HFFc6 (cell line): ENCODE measurements at places on chromosomes 2 and 18. TPM values are rescaled to one million over a fixed set of nuclear protein-coding genes. Genes with fewer than 3 reads are reported as not detected.

DNA sequence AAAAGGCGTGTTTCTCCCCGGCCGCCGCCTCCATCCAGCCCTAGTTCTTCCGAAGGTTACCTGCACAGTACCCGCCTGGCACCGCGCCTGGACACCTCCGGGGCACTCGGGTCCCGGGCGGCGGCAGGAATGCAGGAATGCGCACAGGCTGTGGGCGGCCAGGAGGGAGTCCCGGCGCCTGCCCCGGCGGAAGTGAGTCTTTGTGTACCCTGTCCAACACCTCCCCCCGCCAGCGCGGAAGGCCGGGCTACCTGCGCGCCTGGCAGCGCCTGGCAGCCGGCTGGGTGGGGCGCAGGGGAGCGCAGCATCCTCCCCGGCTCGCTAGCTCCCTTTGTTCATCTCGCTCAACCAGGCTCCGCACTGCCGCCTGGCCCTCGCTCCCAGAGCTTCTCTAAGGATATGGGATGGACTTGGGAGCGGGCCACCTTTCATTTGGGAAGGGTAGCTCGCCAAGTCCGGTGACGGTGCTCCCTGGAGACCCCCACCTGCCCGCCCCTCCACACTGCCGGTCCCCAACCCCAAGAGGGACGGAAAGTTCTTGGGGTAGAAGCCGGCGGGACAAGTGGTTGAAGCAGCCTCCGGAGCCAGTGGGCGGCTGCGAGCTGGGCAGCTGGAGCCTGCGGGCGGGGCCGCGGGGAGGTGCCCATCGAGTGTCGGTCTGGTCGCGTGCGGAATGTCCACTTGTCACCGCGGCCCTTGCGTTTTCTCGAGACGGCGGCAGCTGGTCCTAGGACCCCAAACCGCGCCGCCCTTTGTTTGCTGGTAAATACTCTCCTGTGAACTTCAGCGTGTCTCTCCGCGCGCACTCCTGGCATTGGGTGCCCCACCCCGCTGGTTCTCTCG, 1.2 kb upstream of the ST6GAL2 start:
- no peaks in the 10 kb centered on the region for H3K36me3 ChIP-seq
- peak overlapping the region; percentile 67 for H3K4me3 ChIP-seq
- H3K27me3 ChIP-seq, result peaks cover 17% of the 10 kb centered on the region
- DNase-seq, result no peak
- H3K4me1 ChIP-seq, result peaks cover 9% of the 10 kb centered on the region
- H3K27ac ChIP-seq, result no peak overlapping the region

- no peak overlapping the region for H3K4me3 ChIP-seq
- H3K27me3 ChIP-seq, result peaks cover 5% of the 10 kb centered on the region; the same call in 1 of the 2 replicates
- no peaks in the 10 kb centered on the region for H3K36me3 ChIP-seq
- H3K4me1 ChIP-seq, result no peaks in the 10 kb centered on the region
- no peak for DNase-seq
Measured at GRCh38 chr2:179790235-179791217, 70.9 kb downstream of the ZNF385B start.

GRCh38 chr2:1662606-1663180, 81.6 kb downstream of the PXDN start:
- no peaks in the 10 kb centered on the region for H3K4me1 ChIP-seq
- peaks cover 28% of the 10 kb centered on the region for H3K36me3 ChIP-seq
- no peak for DNase-seq
- no peak overlapping the region for H3K4me3 ChIP-seq

SP9 gene
- not detected in 3 replicates for total RNA-seq

GRCh38 chr2:197158591-197159550, 151.7 kb downstream of the ANKRD44 start:
- peak overlapping the region; percentile 95 for H3K27ac ChIP-seq
- peak; percentile 10 for DNase-seq
- no peaks in the 10 kb centered on the region for H3K27me3 ChIP-seq
- no peaks in the 10 kb centered on the region for H3K36me3 ChIP-seq

DNA sequence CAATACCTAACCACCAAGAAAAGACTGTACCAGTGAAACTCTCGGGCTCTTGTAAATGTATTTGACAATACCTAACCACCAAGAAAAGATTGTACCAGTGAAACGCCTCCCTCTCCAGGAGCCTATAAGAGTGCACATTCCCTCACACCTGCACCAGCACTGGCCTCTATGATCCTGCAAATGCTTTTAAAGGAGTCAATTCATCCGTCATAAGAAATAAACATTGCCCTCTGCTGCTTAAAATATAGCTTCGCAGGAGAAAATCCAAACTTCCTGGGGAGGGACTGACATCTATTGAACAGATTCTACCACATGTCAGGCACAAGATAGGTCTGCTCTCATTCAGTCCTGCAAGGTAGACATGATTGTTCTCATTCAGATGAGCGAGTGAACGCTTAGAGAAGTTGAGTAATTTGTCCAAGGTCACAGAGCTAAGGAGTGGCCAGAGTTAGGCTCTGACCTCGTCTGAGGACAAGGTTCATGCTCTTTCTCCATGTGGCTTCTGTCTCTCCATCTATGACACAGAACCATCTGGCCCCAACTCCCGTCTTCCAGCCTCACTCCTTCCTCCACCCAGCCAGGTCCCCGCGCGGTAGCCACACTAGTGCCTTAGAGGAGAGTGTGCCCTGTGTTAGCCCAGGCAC, 38.7 kb downstream of the MCFD2 start:
- peaks cover 44% of the 10 kb centered on the region for H3K4me1 ChIP-seq
- H3K27me3 ChIP-seq, result peaks cover 3% of the 10 kb centered on the region
- H3K27ac ChIP-seq, result no peak overlapping the region
- H3K36me3 ChIP-seq, result peaks cover 12% of the 10 kb centered on the region
- peak; percentile 76 for DNase-seq
- H3K4me3 ChIP-seq, result no peak overlapping the region

DNA sequence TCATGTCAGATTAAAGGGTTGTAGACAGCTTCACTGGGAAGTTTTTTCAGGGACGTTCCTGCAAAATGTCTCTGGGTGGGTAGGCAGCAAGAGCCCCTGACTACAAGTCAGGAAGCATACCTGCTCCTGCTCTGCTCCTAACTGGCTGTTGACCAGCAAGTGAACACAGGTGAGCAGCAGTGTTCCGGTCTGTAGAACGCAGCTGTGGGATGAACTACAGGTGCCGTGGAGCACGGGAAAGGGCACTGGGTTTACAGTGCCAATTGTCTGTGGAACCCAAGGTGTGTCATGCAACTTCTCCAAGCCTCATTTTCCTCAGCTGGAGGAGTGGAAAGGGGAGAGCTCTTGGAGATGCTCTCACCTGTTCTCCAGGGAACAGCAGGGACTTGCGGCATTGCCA, 6.6 kb downstream of the ASB18 start:
- DNase-seq, result no peak
- no peak overlapping the region for H3K4me3 ChIP-seq
- no peak overlapping the region for H3K27ac ChIP-seq
- H3K36me3 ChIP-seq, result peaks cover 14% of the 10 kb centered on the region

ARHGAP28 gene
- 0.39 to 0.75 TPM (median 0.74 TPM) in 3 replicates for total RNA-seq

DNA sequence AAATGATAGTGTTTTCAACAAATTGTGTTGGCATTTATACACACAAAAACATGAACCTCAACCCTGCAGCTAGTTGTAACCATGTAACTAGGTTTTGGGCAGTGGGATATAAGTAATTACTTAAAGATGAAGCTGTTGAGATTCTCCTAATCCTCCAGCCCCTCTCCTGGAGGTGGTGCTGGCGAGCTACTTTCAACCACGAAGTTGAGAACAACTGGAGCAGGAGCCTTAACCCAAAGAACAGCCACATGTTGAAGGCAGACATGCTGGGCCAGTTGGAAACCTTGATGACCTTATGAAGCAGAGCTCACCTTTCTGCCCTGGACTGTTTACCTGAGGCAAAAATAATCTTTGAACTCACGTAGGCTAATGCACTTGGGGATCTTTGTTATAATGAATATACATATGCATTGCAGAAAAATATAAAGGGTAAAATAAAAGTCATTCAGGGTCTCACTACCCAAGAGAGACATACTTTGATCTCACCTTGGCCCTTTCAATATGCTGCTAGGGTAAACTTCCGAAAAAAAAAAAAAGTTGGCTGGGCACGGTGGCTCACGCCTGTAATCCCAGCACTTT, 89.6 kb upstream of the NPAS2 start:
- H3K4me1 ChIP-seq, result peaks cover 35% of the 10 kb centered on the region
- peaks cover 3% of the 10 kb centered on the region; the same call in 1 of the 2 replicates for H3K27me3 ChIP-seq
- H3K4me3 ChIP-seq, result no peak overlapping the region
- H3K36me3 ChIP-seq, result no peaks in the 10 kb centered on the region

- DNase-seq, result no peak
- H3K4me3 ChIP-seq, result no peak overlapping the region
- H3K27me3 ChIP-seq, result peaks cover 34% of the 10 kb centered on the region
- no peak overlapping the region for H3K27ac ChIP-seq
- no peaks in the 10 kb centered on the region for H3K36me3 ChIP-seq
Measured at GRCh38 chr2:233082222-233082930, 22.2 kb downstream of the INPP5D start.

GRCh38 chr2:75290600-75291150, 91.4 kb upstream of the TACR1 start:
- no peak overlapping the region for H3K4me3 ChIP-seq
- H3K36me3 ChIP-seq, result no peaks in the 10 kb centered on the region
- peak; percentile 43 for DNase-seq
- H3K27me3 ChIP-seq, result no peaks in the 10 kb centered on the region; the same call in 1 of the 2 replicates
- H3K27ac ChIP-seq, result no peak overlapping the region; the same call in 1 of the 2 replicates
- peaks cover 57% of the 10 kb centered on the region for H3K4me1 ChIP-seq

ABCB11 gene
- not detected in 2 replicates for total RNA-seq

DNA sequence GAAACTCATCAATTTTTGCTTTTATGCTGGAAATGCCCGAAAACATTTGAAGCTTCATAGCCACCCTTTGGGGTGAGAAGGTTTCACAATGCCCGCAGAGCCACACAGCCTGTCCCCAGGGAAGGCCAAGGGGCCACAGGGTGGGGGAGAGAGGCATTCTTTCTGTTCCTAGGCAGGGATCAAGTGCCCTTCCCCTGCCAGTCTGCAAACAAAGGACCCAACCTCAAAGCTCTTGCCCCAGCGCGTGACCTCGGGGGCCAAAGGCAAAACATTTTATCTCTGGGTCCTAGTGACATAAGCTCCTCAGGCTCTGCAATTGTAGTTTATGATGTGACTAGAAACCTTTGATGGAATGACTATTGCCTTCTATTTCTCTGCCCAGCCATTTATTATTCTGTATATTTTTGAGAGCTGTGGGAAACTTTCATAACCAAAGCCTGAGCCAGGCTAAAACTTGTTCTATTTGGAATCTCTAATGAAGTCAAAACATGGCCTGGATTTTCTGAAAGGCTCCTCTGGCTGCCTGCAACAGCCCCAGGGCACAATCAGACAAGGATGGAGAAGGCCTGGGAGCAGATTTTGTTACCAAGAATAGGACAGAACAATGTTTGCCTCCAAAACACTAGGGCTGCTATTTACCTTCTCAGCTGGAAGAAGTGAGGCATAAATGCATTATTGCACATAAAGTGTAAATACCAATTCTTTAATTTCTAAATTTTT, 137.2 kb upstream of the KCTD1 start:
- DNase-seq, result no peak
- H3K36me3 ChIP-seq, result no peaks in the 10 kb centered on the region
- no peak overlapping the region for H3K27ac ChIP-seq
- H3K4me3 ChIP-seq, result no peak overlapping the region

DNA sequence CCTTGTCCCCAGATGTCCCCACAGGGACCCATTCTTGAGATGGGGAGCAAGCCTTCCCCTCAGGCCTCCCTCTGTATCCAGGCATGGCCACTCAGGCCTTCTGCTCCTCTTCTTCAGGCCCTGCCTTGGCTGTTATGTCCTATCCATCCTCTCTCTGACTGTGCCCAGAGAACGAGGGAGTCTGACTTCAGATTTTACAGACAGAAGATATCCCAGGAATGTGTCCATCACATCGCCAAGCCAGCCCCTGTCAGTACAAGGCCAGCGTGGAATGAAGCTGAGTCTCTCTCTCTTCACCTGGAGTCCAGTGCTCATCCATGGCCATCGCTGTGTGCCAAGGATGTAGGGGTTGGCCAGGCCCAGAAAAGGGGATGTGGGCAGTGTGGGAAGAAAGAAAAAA, 57.6 kb downstream of the SDC1 start:
- no peak overlapping the region for H3K4me3 ChIP-seq
- no peaks in the 10 kb centered on the region for H3K36me3 ChIP-seq
- H3K4me1 ChIP-seq, result no peaks in the 10 kb centered on the region
- DNase-seq, result no peak

PIK3C3 gene
- total RNA-seq, result 45.3 to 57.8 TPM (median 46.5 TPM) in 3 replicates

DNA sequence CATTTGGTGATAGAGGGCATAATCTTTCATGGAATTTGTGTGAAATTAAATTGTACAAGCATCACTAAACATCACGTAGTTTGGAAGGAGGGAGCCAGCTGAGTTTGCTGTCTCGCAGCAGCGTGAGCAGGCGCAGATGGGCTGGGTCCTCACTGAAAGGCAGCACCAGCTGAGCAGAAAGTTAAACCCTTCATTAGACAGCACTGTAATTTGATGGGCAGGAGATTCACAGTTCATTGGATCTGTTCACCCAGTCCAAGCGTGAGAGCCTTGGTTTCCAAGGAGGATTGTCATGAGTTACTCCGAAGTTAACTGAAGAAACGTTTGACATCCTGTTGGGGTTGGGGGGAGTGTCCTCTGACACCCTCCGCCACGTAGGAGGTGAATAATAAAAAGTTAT, 89.8 kb upstream of the NFATC1 start:
- no peaks in the 10 kb centered on the region for H3K27me3 ChIP-seq
- DNase-seq, result no peak
- H3K27ac ChIP-seq, result no peak overlapping the region
- peaks cover 7% of the 10 kb centered on the region; the same call in 1 of the 2 replicates for H3K4me1 ChIP-seq
- peaks cover 6% of the 10 kb centered on the region; the same call in 1 of the 2 replicates for H3K36me3 ChIP-seq
- H3K4me3 ChIP-seq, result no peak overlapping the region

GRCh38 chr2:10398496-10398895, 49.6 kb downstream of the ODC1 start:
- no peak overlapping the region for H3K27ac ChIP-seq
- peaks cover 4% of the 10 kb centered on the region for H3K36me3 ChIP-seq
- H3K4me1 ChIP-seq, result peaks cover 22% of the 10 kb centered on the region
- no peak for DNase-seq

GRCh38 chr2:175399326-175399725, 217.8 kb upstream of the ATP5MC3 start:
- no peak overlapping the region for H3K4me3 ChIP-seq
- peaks cover 5% of the 10 kb centered on the region for H3K27me3 ChIP-seq
- no peaks in the 10 kb centered on the region for H3K4me1 ChIP-seq
- no peaks in the 10 kb centered on the region for H3K36me3 ChIP-seq
- no peak overlapping the region for H3K27ac ChIP-seq

CFAP210 gene
- total RNA-seq, result 0.14 TPM in 1 of 3 replicates, not detected in the others

DNA sequence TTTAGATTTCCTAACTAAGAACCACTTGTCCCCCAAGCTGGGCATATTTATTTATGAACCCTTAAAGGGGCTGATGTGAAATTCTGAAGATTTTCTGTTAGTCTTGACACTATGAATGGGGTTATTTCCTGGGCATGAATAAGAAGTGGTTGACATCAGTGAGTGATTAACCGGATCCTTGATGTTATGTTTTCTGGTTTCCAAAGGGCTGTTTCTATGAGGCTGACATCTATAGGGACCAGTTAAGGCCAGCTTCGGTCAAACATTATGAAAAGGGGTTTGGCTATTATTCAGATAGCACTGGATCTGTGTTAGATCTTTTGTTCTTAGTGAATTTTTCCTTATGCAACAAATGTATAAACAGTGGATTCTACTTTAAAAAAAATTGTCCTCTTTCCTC, 443.7 kb upstream of the SPRED2 start:
- no peaks in the 10 kb centered on the region for H3K4me1 ChIP-seq
- no peaks in the 10 kb centered on the region; the same call in 1 of the 2 replicates for H3K27me3 ChIP-seq
- H3K36me3 ChIP-seq, result no peaks in the 10 kb centered on the region
- no peak for DNase-seq
- no peak overlapping the region for H3K27ac ChIP-seq

CCL20 gene
- not detected in 3 replicates for total RNA-seq

METTL21A gene
- total RNA-seq, result 4.8 to 8.2 TPM (median 6.3 TPM) in 3 replicates

- H3K4me3 ChIP-seq, result no peak overlapping the region
- peaks cover 77% of the 10 kb centered on the region for H3K4me1 ChIP-seq
- peaks cover 21% of the 10 kb centered on the region for H3K36me3 ChIP-seq
- no peaks in the 10 kb centered on the region; the same call in 1 of the 2 replicates for H3K27me3 ChIP-seq
Measured at GRCh38 chr18:28167835-28168349, 9.0 kb downstream of the CDH2 start.
